Activated CD8-positive, alpha-beta memory T cell treated with anti-CD3 and anti-CD28 coated beads for 1 hour (primary cell): ENCODE measurements at places on chromosomes 6 and 20.

GRCh38 chr6:148144917-148145521 is 197.6 kb upstream of the SASH1 start:
- peak; percentile 25 for DNase-seq

- DNase-seq, result no peak
Measured at GRCh38 chr20:32569380-32570305, 15.5 kb downstream of the NOL4L start.

GRCh38 chr6:79384845-79385244 is 150.4 kb upstream of the HMGN3 start:
- no peak for DNase-seq

- DNase-seq, result no peak
Measured at GRCh38 chr20:64068386-64069208, 5.6 kb downstream of the TCEA2 start.

- DNase-seq, result peak; percentile 26
Measured at GRCh38 chr6:30450909-30451841, 38.1 kb upstream of the HLA-E start.

GRCh38 chr6:36340618-36341454 is 4.1 kb upstream of the BNIP5 start:
- peak; percentile 56 for DNase-seq

GRCh38 chr20:33000802-33001466 is 3.3 kb downstream of the SUN5 start:
- no peak for DNase-seq

DNA sequence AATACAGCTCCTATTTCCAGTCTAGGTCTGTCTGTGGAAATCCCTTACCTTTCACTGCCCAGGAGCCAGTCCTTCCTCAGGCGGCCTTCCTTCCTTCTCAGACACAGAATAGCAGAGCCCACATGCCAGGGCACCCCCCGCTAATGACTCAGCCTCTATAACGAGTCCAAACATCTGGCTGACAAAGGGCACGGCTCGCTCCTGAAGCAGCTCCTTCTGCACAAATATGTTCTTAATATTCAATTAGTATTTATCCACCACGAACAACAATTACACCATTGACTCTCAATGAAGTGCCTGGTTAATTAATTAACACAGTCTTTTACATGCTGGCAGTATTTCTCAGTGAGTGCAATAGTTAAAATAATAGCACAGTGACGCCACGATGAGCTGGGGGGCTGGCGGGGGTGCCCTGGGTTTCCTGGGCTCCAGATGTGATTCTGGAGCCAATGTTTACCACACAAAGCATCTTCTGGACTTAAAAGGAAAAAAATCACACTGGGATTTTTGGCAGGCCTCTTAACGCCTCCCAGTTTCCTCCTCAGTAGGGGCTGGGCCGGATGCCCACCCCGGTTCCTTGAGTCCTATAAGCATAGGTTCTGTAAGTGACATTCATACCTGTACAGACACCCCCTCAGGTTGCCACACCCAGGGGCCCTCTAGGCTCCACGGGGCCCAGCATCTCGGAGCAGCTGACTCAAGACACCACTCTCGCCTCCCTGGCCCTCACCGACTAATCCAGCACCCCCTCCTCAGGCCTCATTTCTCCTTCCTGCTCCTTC is 158.6 kb upstream of the MLN start:
- no peak for DNase-seq

- DNase-seq, result no peak
Measured at GRCh38 chr20:48202334-48203113, 417.2 kb upstream of the SULF2 start.

DNA sequence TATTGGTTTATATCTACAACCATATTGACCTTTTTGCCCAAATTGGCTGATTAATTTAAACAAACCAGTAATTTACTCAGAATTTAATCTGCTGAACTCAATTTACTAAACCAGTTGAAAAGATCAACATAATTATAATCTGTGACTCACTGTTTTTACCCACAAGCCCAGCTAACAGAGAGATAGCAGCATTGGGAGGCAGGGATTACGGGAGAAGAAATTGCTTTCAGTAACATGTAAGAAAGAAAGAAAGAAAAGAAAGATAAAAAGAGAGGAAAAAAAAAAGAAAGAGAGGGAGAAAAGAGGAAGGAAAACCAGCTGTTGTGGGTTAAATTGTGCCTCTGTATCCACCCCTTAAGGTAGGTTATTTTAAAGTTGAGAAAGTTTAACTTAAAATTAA is 13.3 kb upstream of the RHAG start:
- no peak for DNase-seq

GRCh38 chr6:110544472-110544871 is 68.1 kb upstream of the SLC22A16 start:
- no peak for DNase-seq

- no peak for DNase-seq
Measured at GRCh38 chr6:37972994-37973757, 153.6 kb downstream of the ZFAND3 start.

DNA sequence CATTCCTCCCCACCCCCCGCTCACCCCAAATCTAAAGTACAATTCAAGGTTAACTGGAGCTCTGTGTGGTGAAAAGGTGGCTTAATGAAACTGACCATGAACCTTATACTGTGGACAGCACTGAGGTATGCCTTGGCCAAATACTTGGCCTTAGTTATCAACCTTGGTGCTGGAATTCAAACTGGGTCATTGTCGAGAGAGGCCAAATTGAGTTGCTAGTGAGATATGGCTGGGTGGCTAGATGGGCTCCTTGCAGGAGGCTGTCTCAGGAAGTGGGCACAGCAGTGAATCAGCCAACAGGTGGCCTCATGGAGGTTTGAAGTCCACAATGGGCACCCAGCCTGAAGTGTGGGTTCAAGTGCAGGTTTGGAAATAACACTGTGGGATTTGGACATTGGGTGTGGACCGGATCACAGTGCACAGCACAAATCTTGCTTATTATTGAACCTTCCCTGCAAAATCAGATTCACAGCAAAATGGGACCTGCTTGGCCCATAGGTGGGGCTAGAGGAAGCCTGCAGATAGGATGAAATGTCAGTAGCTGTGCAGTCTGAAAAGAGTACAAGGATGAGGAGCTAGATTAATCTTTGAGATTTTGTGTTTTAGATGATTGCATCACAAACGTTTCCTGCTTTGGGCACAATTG is 5.6 kb upstream of the BTBD3 start:
- no peak for DNase-seq

GRCh38 chr20:5178046-5178445 is 51.2 kb downstream of the CDS2 start:
- DNase-seq, result no peak

DNA sequence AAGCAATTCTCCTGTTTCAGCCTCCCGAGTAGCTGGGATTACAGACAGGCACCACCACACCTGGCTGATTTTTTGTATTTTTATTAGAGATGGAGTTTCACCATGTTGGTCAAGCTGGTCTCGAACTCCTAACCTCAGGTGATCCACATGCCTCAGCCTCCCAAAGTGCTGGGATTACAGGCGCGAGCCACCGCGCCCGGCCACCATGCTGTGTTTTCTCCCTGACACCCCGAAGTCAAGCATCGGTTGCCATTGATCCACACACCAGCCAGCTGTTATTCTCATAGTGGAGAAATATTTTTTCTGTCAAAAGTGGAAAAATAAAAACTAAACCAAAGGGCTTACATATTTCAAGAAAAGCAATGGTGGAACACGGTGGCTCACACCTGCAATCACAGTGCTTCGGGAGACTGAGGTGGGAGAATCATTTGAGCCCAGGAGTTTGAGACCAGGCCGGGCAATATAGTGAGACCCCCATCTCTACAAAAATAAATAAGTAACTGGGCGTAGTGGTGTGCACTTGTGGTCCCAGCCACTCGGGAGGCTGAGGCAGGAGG is 157.4 kb downstream of the ZMYND8 start:
- no peak for DNase-seq

- DNase-seq, result no peak
Measured at GRCh38 chr20:3248167-3248992, 9.4 kb upstream of the SLC4A11 start.

- peak; percentile 78 for DNase-seq
Measured at GRCh38 chr20:45415822-45416637, at the start of gene PIGT. TSS of gene PIGT (plus strand) at chr20:45416141. CDS start at chr20:45416157, 16 bp downstream.

GRCh38 chr6:28943557-28944411 is 20.0 kb upstream of the TRIM27 start:
- no peak for DNase-seq

DNA sequence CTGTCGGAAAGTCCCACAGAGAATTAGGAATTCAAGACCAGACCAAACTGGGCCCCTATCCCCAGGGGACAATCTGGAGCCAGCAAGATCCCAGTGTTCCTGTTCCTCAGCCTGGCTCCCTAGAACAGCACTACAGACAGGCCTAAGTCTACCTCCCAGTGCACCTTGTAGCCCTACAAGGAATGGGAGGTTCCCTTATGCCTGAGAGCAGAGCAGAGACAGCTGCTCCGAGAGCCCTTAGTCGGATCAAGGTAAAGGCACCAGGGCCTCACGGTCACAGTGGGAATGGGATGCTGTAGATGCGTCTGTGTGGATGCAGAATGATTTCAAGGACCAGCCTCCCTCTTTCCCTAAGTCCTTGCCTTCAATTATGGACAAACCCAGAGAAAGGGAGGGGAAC is 204.5 kb upstream of the STXBP5 start:
- no peak for DNase-seq

DNA sequence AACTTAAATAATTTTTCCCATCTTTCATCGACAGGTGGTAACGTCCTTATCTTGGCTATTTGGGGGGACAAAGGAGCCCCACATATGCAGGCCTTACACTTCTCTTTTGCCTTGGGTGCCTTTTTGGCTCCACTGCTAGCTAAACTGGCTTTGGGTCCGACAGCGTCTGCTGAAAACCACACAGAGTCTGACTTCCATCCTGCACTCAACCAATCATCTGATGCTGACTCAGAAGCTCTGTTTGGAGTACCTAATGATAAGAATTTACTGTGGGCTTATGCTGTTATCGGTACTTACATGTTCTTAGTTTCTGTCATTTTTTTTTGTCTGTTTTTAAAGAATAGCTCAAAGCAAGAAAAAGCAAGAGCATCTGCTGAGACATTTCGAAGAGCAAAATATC is 178.5 kb downstream of the SLC16A10 start:
- DNase-seq, result no peak

DNA sequence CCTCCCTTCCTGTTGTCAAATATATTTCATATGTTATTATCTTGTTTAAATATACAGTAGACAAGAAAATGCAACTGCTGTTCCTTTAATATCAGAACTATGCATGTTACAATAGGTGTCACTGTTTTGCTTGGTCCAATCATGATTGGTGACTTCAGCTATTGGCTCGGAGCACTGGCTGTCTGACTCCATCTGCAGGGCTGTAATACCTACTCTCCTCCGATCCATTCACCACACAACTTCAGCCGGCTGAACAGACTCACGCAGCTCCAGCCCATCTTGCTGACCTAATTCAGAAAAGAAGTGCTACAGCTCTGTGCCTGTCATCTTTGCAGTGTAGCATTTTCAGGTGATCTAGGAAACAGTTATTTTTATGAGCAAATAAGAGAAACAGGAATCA is at the start of gene BTBD3:
BTBD3 (plus strand) TSS at position 231 of the 400 bp plus-strand sequence. CDS start 383 bp downstream, outside the sequence.
- no peak for DNase-seq

DNA sequence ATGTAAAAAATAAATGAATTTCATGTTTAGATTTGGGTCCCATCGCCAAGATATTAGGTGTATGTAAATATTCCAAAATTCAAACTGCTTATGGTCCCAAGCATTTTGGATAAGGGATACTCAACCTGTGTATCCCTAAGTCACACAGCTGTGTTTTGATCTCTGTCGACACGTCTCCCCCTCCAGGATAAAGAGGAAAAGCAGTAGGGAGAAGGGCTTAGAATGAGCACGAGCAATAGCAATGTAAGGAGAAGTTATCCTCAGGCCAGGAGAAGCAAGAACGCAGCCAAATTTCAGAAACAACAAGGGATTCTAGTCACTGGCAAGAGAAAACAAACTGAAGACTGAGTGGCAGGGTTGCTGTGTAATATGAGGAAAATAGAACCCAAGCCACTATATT is 181.2 kb downstream of the AIG1 start:
- DNase-seq, result no peak

DNA sequence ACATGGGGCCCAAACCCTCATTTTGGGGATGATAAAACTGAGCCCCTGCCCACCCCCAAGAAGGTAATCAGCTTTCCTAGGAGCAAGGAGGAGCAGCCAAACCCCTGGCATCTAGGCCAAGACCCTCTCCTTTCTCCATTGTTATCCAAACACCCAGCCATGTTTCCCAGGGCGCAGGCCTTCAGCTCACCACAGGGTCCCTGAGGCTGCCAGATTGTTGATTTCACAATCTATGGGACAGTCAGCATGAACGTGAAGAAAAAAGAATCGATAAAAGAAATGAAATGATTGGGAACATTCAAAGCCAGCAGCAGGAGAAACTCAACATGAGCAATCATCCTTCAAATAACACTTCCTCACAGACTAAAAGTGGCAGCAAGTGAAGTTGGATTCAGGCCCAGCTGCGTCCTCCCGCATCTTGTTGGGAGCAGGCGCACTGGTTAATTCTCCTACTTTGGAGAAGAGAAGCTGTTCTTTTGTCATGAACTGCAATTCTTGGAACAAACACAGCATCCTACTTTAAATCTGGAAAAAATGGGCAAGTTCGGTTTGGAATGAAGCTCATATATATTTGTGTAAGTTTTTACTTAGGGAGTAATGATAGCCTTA is 241.8 kb upstream of the PRDM1 start:
- no peak for DNase-seq

- DNase-seq, result no peak
Measured at GRCh38 chr6:48990739-48991138, 472.3 kb downstream of the MMUT start.

DNA sequence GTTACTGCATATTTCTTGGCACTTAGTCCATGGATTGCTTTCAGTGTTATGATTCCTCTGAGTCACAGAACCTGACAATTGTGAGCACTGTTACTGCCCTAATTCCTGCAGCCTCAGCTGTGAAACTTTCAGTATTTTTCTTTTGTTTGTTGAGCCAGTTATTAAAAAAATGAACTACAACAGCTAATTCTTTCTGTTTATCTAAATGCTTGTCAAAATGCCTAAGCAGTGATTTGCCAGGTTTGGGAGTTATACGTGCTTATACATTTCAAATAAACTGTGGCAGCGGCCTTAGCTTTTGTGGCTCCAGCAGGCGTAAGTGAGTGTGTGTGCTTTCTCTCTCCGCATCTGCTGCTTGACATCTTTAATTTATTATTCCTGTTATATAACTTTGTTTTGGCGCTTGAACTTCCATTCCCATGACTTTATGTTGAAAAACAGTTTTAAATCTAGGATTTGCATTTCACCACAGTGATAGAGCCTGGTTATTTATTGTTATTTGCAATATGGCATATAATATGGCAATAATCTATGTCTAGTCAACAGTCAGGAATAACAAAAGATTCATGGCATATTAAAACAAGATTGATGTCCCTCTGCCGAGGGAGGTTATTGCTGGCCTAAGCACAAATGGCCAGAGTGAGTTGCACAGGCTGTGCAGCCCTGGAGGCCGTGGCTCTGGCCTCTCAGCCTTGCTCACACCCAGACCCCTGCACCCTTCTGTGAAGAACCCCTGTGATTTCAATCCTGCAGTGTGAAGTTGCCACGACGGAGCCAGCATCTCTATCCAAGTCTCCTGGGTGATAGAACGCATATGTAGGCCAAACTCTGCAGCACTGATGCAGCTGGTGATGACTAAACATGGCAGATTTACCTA is 303.4 kb downstream of the THBS2 start:
- DNase-seq, result no peak

GRCh38 chr6:166304106-166304505 is 4.1 kb downstream of the PRR18 start:
- DNase-seq, result no peak
